ENCODE measurements at places on chromosomes 16 and 17. TPM values are rescaled to one million over a fixed set of nuclear protein-coding genes. Genes with fewer than 3 reads are reported as not detected.

RCVRN gene
- total RNA-seq = not detected

- H3K4me3 ChIP-seq = peak overlapping the region; percentile 88
- peaks cover 18% of the 10 kb centered on the region for H3K27me3 ChIP-seq
- peak overlapping the region; percentile 98 for H3K27ac ChIP-seq
- peaks cover 38% of the 10 kb centered on the region for H3K4me1 ChIP-seq
These were observed 1.4 kb upstream of the TSPOAP1 start for GRCh38 chr17:58329810-58330537.

GRCh38 chr17:78184868-78185267 lies 2.0 kb downstream of the TK1 start:
- H3K27ac ChIP-seq = no peak overlapping the region
- no peaks in the 10 kb centered on the region for H3K27me3 ChIP-seq
- no peaks in the 10 kb centered on the region for H3K36me3 ChIP-seq
- no peaks in the 10 kb centered on the region for H3K4me1 ChIP-seq
- H3K4me3 ChIP-seq = peak overlapping the region; percentile 43

ARHGDIA gene
- total RNA-seq = 432 TPM

- no peak overlapping the region for H3K27ac ChIP-seq
- DNase-seq = peak; percentile 10
- H3K4me3 ChIP-seq = no peak overlapping the region
- H3K36me3 ChIP-seq = no peaks in the 10 kb centered on the region
These were observed 3.5 kb upstream of the TSPOAP1 start for GRCh38 chr17:58331815-58332777.

- peaks cover 6% of the 10 kb centered on the region for H3K4me1 ChIP-seq
- no peaks in the 10 kb centered on the region for H3K36me3 ChIP-seq
- no peak for DNase-seq
- peaks cover 2% of the 10 kb centered on the region for H3K27me3 ChIP-seq
These were observed at the start of gene BCO1 for GRCh38 chr16:81238296-81239011. BCO1 (plus strand) TSS chr16:81238689; CDS start chr16:81238909, 220 bp downstream.

TMEM208 gene
- total RNA-seq = 42.6 TPM

CA10 gene
- 1.3 TPM for total RNA-seq

GRCh38 chr16:14351647-14352046 lies 278.4 kb downstream of the PARN start:
- DNase-seq = no peak
- no peak overlapping the region for H3K4me3 ChIP-seq
- H3K27ac ChIP-seq = no peak overlapping the region
- H3K4me1 ChIP-seq = peaks cover 4% of the 10 kb centered on the region
- H3K27me3 ChIP-seq = peaks cover 4% of the 10 kb centered on the region
- H3K36me3 ChIP-seq = no peaks in the 10 kb centered on the region

SGF29 gene
- 29.2 TPM for total RNA-seq

PRCD gene
- 1.4 TPM for total RNA-seq

DNA sequence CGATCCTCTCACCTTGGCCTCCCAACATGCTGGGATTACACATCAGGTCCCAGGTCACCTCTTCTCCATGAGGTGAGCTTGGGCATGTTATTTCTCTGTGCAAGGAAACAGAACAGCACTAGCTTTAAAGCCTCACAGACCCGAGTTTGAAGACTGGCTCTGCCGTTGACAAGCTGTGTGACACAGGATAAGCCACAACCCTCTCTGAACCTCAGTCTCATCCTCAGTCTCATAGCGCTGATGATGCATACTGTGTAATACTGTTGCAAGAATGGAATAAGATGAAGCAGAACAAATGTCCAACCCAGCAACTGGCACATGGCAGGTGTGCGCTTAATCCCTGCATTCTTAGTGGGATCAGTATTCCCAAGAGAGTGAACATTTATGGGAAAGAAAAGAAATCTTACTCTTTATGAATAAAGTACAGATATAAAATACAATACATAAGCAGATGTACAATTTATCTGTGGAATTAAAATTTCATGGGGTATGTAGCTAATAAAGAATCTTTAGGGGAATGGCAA lies 43.5 kb downstream of the ABAT start:
- H3K27me3 ChIP-seq = peaks cover 2% of the 10 kb centered on the region
- no peaks in the 10 kb centered on the region for H3K36me3 ChIP-seq
- DNase-seq = no peak
- peak overlapping the region; percentile 33 for H3K27ac ChIP-seq

ABCC12 gene
- total RNA-seq = not detected

ZNF771 gene
- 7.8 TPM for total RNA-seq

CORO6 gene
- 1.4 TPM for total RNA-seq

DNA sequence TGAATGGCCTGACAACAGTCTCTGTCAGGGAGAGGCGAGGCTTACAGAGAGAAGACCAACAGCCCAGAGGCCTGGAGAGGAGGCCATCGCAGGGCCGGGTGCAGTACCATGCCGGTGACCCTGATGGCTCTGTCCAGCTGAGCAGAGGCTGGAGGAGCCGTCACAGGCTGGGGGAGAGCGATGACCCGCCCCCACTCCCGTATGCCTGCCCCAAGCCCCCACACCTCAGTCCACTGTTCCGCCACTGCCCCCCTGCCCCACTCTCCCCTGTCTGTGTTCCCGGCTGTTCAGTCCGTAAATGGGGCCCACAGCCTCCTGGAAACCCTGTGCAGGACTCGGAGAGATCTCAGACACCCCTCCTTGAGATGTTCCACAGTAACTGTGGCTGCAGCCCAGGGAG lies 12.8 kb upstream of the FAM83G start:
- no peak overlapping the region for H3K27ac ChIP-seq
- H3K4me3 ChIP-seq = no peak overlapping the region
- peak; percentile 16 for DNase-seq
- H3K36me3 ChIP-seq = no peaks in the 10 kb centered on the region
- peaks cover 14% of the 10 kb centered on the region for H3K27me3 ChIP-seq
- H3K4me1 ChIP-seq = peaks cover 6% of the 10 kb centered on the region

Data from glutamatergic neuron (in vitro differentiated cells).